T-helper 9 cell (primary cell): ENCODE measurements at places on chromosomes 6 and 20.

GRCh38 chr6:106141441-106142237, 55.5 kb downstream of the PRDM1 start:
- DNase-seq, result no peak

GRCh38 chr20:38173237-38174156, 8.4 kb upstream of the TGM2 start:
- no peak for DNase-seq

- no peak for DNase-seq
These were observed 401.0 kb downstream of the PAX1 start for GRCh38 chr20:22106308-22106938.

- DNase-seq, result no peak
These were observed 157.8 kb downstream of the SAMD5 start for GRCh38 chr6:147666255-147666654.

DNA sequence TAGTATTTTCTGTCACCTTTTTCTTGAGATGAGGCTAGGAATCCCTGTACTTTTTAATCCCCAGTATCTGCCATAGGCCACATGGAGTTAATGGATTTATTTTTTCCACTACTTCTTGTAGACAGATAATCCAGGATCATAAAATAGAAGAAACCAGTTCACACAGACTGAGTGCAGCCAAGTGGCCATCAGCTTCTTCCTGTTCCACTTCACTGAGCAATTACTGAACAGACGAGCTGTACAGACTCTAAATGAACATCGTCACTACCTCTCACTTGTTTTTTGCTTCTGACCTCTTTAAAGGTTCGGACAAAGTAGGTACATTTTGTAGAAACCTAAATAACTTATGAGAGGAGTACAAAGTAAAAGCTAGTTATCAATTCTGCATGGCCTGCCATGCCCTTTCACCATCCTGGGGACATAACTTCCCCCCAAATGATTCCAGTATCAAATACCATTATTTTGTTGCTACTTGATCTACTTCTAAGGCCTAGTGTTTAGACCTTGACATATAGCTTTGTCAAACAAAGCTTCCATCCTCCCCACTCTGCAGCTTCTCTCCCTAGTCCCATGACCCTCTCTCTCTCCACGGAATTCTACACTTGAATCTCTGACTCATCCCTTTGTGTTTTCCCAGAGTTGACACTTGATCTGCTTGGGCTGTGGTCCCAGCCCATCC, 34.4 kb upstream of the ARHGAP18 start:
- no peak for DNase-seq

DNA sequence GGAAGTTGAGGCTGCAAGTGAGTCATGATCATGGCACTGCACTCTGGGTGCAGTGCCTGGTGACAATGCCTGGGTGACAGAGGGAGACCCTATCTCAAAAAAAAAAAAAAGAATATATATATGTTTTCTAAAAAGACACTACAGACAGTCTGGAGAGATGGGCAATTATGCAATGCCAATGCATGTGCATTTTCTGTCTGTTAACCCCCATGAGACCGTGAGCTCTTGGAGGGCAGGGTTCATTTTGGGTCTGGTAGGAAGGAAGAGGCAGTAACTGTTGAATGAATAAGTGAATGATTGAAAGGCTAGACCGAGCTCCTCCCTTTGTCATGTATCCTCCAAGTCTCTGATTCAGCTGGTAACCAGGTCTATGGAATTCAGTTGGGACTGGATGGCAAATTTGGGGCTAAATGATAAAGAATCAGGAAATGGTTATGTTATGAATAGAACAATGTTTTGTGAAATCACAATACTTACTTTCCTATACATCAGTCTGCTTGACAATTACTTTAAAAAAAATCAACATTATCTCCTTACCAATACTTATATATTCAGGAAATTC, 5.6 kb upstream of the BLCAP start:
- DNase-seq, result no peak

DNA sequence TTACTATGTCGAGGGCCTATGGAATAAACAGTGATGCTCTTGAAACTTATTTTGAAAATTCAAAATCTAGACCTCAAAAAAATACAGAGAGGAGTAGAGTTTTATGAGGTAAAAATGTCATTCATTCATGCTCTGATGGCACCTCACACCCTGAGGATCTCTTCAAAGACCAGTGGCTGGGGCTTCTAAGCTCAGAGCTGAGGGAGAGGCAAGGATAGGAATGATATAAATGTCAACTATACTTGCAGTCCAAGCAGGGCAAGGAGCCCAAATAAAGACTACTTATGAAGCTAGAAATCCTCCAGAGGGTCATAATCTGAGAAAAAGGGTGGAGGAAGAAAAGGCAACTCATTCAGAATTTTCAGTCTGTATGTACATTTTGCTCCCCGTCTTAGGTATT, 136.7 kb upstream of the CARMIL1 start:
- no peak for DNase-seq

- no peak for DNase-seq
These were observed 100.3 kb downstream of the PLCB1 start for GRCh38 chr20:8232332-8232731.

DNA sequence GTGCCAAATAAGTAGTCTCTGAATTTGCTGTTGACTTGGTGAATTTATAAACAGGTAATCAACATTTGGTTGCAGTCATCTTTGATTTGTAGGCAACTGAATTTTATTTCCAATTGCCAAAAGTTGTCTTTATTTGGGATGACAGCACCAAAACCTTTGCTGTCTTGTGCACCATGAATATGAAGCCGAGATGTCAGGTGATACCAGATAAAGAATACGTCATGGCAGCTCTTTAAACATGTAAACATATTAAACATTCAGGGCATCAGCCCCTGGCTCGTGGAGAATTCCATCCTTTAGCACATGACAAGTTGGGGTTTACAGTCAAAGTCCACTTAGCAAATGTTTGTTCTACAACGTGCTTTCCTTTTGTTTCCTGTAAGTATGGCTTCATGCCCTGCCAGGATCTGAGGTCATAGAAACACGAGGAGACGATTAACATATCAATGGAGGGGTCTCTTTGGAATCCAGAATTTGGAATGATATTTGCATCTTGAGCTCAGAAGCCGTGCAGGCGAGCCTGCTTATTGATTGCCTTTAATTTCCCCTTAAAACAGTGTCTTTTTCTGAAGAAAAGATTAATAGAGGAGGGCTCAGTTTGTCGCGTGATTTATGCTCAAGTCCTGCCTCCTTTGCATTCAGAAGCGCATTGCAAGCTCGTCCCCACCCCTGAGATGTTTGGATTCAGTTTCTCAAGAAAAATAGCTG, 170.2 kb upstream of the ZNF217 start:
- DNase-seq, result no peak

DNA sequence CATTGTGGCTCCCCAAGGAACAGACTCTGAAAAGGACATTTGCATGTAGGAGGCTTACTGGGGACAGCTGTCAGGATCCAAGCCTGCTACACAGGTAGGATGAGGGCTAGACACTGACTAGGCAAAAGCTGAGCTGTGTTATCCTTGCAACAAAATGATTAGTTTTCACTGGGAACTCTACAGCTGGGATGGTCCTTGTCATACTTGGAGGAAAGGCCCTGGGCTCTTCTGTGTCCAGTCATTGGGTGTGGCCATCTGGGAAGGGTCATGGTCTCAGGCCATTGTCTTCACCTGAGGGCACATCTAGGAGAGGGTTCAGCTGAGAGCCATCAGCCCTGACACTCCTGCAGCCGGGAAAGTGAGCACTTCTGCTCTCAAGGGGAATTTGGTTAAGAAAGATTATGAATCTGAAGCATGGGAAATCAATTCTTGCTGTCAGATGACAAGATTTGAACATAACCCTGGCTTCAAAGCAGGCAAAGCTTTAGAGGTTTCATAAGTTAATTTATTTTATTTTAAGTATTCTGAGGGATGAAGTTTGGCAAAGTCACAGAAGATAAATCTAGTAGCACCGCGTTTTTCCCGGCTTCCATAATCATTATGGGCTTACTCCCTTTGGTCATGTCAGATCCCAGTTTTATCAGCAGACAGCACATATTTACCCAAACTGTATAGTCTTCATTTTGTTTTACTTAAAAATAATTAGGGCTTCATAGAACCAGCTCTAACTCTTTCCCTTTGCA, 78.4 kb upstream of the SLC22A23 start:
- DNase-seq, result no peak

GRCh38 chr6:104711371-104711770, 148.3 kb downstream of the HACE1 start:
- DNase-seq, result no peak

GRCh38 chr6:36355819-36356218, 19.1 kb upstream of the BNIP5 start:
- DNase-seq, result no peak

- no peak for DNase-seq
These were observed 5.9 kb downstream of the RBM38 start for GRCh38 chr20:57396984-57397692.

- DNase-seq, result no peak
These were observed 79.0 kb downstream of the NRSN1 start for GRCh38 chr6:24205020-24205492.

DNA sequence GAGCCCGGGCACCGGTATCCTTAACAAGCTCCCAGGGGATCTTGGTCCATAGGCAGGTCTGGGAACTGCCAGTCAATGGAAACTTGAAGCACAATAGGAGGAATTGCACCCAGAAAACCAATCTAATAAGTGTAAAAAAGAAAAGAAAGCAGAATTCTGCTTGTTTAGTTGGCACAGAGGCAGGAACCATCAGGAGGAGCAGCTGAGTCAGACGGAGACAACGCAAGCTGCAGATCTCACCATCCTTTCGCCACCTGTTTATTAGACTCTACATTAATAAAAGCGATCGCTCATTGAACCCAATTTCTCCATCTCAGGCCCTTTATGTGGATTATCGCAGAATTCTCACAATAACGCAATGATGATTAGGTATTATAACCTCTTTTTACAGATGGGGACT, 9.8 kb downstream of the ZFP64 start:
- no peak for DNase-seq

- no peak for DNase-seq
These were observed at the start of gene FAM217A for GRCh38 chr6:4078691-4079471. TSS of gene FAM217A (minus strand) at chr6:4079137. CDS start at chr6:4077414, 1,723 bp downstream.

- no peak for DNase-seq
These were observed 24.9 kb downstream of the TTLL2 start for GRCh38 chr6:167349631-167350274.

DNA sequence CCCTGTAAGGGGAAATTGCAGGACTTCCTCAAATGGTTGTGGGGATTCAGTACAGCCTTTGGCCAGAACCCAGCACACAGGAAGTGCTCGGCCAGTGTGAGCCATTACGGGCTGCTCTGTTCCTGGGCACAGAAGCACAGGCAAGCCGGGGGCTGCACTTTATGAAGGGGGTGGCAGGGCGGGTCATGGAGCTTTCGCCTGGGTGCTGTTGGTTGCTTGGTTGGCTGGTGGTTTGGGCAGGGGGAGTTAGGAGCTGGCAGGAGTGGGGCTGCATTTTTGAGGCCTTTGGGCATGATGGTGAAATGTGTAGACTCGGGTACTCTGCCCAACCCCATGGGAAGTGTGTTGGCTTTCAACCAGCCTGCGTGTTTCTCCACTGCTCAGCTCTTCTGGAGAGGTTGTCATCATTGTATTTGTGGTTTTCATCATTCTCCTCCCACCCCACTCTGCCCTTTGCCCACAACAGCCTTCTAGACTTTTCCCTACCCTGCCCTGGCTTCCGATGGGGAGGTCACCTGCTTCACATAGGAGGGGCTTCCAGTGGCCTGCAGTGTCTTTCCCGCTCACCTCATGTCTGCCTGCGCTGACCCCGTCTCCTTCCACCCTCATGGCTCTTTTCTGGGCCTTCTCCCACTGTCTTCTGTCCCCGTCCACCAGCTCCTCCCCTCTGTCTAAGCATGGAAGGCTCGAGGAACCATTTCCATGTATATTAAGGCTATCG, 16.1 kb upstream of the RBM38 start:
- DNase-seq, result no peak

- DNase-seq, result no peak
These were observed 6.9 kb downstream of the RIMS4 start for GRCh38 chr20:44803383-44803941.
